ENCODE measurements at places on chromosomes 6 and 20. TPM values are rescaled to one million over a fixed set of nuclear protein-coding genes. Genes with fewer than 3 reads are reported as not detected.

- no peak for DNase-seq
These were observed 112.4 kb upstream of the ATXN1 start for GRCh38 chr6:16873698-16874097.

- no peak for DNase-seq
These were observed 45.5 kb upstream of the RNF8 start for GRCh38 chr6:37308069-37308815.

DNA sequence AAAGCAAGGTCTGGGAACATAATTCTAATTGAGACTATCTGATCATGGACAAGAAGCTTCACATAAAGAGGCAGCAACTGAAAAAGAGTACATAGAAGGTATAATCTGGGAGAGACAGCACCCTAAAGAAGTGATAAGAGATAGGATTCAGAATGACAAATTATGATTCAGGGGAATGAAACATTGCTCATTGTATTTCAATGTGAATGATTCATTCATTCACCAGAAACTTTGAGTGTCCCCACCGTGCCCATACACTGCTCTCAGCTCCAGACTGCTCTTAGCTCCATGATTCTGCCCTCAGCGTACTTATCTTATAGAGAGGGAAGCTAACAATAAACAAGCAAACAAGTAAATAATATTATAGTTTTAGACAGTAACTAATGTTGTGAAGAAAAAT lies 329.3 kb upstream of the IRAK1BP1 start:
- DNase-seq, result no peak

DNA sequence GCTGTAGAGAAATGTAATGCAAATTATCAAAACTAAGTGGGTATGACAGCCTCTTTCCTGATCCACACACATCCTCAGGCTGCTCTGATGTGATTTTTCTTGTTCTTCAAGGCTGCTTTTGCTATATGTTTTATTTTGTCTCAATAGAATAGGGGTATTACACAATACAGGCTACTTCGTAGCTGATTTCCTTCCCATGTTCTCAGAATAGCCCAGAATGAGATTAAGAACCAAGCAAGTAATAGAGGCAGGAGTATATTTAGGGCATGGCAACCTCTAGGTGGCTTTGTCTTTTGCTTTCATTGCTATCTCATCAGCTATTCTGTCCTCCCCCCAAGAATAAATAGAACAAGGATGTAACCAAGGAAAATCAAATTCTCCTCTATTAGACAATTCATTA lies 241.8 kb downstream of the ALDH8A1 start:
- no peak for DNase-seq

DNA sequence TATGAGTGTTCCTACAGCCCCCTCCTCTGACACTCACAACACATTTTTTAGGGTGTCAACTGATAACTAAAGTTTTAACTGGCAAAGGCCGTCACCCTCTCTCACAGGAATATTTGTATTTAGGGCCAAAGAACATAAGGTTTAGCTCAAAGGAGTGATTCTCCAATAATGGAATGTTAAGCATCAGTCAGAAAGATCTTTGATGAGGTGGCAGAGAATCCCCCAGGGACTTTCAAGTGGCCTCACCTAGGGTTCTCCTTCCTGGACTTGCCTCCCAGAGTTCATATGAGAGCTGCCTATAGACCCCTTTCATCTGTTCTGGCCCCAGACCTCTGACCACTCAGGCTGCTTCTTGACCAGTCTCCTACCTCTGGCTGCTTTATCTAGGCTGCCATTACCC lies 7.4 kb upstream of the SCUBE3 start:
- no peak for DNase-seq

Gene VSTM2L
- total RNA-seq, result 14.7 TPM

Measured in osteocyte (in vitro differentiated cells).